Caki2 (cell line): ENCODE measurements at places on chromosomes 4 and X.
A peak's percentile ranks its signal among the peaks of the same experiment; 100 is the strongest.

- no peak for DNase-seq
Observed at GRCh38 chr4:137370206-137370633, 162.1 kb downstream of the PCDH18 start.

GRCh38 chrX:136627409-136627808 lies 20.5 kb upstream of the CD40LG start:
- no peak for DNase-seq

DNA sequence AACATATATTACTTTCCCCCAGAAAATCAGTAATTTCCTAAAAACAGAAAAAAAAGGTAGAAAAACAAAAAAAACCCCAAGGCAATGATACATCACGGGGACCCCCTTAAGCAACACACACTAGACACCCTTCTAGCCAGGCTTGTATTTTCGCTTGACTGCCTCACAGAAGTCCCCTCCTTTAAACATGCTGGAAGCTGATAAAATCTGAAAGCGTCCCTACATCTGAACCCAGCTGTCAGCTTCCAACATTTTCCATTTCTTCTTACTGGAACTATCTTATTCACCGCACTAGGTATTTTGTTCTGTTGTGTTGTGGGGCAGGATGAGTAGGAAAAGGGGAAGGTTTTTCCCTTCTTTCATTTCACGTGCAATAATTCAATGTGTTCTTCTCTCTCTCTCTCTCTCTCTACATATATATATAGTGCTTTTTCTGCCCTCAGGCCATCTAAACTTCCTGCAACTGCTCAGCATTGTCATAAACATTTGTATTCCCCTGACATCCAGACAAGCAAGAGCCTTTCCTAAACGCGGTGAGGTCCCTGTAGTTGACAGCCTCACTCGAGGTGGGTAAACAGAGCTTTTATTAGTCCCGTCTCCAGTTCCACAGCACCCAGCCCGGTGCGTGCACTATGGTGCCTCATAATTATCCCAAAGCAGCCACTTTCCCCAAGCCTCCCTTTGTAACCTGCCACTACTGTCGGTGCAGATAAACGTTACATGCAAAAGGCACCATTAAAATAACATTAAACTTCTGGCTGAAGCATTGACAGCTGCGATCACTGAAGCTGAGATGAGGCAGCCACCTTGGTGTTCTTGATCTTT lies 82.5 kb downstream of the GATB start:
- no peak for DNase-seq

DNA sequence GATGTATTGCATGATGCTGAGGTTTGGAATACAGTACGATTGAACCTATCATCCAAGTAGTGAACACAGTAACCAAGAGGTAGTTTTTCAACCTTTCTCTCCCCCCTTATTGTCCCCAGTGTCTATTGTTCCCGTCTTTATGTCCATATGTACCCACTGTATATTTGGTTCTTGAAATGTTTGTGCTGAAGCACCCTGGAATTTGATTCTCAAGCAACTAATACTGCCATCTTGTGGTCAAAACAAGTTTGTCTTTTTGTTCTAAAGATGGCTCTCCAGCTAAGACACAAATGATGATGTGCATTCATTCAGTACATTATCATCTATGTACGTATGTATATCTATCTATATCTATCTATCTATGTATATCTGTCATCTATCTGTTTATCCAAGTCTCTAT lies 33.5 kb upstream of the DCX start:
- DNase-seq: peak; percentile 12

DNA sequence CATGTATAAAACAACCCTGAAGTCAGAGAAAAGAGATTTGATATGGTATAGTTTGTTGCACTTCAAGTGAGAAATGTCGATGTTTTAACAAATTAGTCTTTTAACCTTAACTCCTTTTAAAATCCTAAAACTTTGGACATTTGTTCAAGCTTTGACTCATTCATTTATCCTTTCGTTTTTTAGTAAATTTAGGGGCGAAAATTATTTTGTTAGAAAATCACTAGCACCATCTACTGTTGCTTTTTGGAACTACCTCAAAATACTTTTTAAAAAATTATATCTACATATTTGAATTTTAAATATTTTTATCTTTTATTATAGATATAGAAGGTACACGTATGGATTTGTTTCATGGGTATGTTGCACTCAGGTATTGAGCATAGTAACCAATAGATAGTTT lies 165.1 kb upstream of the POF1B start:
- DNase-seq: no peak

DNA sequence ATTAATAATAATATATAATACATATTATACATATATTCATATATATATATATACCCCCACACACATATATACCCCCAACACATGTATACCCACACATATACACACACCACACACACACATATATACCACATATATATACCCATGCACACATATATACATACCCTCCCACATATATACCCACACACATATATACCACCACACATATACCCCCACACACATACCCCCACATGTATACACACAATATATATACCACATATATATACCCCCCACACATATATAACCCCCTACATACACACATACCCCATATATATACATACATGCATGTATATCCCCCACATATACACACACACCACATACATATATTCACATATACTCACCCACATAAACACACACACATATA lies 52.0 kb downstream of the NSG1 start:
- DNase-seq: no peak

DNA sequence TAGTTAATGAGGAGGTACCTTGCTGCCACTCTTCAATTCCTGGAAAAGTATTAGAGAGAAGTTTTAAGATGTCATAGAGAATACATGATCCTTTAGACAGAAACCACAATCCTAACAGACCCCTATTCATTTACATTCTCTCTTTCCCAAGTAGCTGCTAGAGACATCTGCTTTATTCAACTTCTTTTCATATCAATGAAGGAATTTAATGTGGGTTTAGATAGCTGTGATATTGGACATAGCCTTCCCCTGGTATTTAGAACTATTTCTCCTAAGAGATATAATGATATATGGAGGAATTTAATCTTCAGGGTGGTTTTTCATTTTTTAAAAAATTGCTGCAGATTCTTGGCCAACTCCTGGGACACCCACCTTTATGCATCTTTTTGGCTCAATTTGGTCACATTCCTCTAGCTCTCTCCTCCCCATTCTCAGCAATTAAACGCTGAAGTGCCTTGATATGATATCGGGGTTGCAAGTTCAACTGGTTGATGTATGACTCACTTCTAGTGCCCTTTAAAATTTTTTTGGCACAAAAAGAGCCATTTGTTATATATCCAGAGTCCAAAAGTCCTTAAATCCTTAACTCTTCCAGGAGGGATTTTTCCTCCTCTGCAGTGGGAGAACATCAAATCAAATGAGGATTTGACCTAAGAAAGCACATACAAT lies 57.6 kb downstream of the DOCK11 start:
- DNase-seq: no peak

GRCh38 chrX:48854898-48855297 lies 19.5 kb upstream of the PCSK1N start:
- DNase-seq: peak; percentile 29

DNA sequence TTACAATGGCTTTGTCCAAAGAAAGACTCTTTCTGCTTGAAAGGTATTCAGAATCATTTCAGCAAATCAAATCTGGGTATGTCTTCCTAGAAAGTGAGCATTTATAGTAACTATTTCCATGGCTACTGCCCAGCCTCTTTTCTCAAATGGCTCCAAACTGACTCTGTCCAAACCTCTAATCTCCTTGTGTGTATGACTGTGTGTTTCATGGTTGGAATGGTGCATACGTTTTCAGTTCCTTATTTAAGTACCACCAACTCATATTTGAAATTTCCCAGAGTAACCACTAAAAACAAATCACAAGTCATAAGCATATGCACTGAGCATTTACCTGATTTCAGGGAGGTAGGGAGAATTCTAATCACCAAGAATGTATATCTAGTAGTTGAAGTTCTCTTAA lies 106.0 kb downstream of the TMEM144 start:
- no peak for DNase-seq

GRCh38 chrX:48827654-48827968 lies 1.3 kb downstream of the ERAS start:
- DNase-seq: no peak

- peak; percentile 48 for DNase-seq
Observed at GRCh38 chr4:123452616-123453015, 56.0 kb downstream of the SPRY1 start.

DNA sequence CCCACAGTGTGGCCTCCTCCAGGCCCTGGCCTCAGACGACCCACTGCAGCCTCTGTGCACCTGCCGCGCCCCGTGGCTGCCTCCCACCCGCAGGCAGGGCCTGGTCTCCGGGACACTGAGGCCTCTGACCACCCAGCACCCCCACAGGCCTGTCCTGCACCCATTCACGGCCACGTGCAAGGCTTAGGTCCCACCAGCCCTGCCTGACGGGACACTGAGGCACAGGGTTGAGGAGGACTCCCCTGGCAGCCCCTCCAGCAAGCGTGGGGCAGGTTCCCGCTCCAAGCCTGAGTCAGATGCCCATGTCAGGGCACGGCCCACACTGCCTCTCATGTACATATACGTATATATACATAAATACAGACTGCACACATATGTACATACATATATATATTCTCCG lies 23.5 kb downstream of the NELFA start:
- no peak for DNase-seq

DNA sequence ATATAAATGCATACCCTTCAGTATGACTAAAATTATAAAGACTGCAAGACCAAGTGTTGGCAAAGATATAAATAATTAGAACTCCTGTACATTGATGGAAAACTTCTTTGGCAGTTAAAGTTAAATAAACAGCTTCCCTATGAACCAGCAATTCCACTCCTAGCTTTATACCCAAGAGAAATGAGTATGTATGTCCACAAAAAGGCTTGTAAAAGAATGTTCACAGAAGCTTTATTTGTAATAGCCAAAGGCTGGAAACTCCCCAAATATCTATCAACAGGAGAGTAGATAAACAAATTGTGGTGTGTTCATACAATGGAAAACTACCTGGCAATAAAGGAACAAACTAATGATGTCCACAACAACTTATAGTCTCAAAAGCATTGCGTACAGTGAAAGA lies 184.8 kb downstream of the AMELX start:
- no peak for DNase-seq

DNA sequence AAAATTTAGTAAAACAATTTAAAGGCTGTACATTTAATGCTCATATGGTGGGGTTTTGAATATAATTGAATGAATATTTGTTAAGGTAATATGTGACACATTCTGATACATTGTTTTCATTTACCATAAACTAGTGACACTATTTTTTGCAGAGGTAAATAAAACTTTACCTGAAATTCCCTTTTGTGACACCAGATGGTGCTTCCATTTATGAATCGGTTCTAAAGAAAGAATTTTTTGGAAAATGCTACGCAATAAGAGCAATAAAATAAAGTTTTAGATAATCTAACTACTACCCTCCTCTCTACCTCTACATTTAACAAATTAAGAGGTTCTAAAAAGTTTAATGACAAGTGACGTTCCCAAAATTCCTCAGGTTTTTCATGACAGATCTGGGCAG lies 448.9 kb downstream of the MAGEB5 start:
- no peak for DNase-seq

- DNase-seq: peak; percentile 10
Observed at GRCh38 chr4:100016191-100016590, 66.1 kb upstream of the H2AZ1 start.

DNA sequence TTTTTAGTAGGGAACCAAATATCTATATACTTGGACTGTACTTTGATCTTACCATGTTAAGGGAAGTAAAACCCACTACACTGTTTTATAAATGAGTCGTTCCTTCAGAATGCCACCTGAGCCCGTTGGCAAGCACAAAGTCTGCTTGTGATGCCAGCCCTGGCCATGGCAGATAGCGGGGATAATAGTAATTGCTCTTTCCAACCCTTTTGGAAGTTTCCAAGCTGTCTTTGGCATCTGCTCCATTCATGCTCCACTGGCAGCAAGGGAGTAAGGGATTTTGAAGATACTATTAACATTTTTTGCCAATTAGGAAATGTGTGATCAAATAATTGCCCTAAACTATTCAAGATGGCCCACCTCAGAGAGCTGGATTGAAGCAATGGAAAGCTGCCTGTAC lies 689.2 kb upstream of the SLIT2 start:
- no peak for DNase-seq

GRCh38 chr4:81214881-81215868 lies at the start of gene PRKG2:
PRKG2 (minus strand) TSS chr4:81215222; CDS start chr4:81205047, 10,175 bp downstream.
- DNase-seq: no peak

DNA sequence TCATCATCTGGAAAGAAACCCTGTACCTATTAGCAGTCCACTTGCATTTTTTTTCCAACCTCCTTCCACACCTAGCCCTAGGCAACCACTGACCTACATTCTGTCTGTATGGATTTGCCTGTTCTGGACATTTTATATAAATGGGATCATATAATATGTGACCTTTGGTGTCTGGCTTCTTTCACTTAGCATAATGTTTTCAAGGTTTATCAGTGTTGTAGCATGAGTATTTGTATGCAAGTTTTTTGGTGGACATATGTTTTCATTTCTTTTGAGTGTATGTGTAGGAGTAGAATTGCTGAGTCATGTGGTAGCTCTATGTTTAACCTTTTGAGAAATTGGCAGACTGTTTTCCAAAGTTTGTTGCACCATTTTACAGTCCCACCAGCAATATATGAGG lies 198.6 kb downstream of the CEP135 start:
- no peak for DNase-seq

DNA sequence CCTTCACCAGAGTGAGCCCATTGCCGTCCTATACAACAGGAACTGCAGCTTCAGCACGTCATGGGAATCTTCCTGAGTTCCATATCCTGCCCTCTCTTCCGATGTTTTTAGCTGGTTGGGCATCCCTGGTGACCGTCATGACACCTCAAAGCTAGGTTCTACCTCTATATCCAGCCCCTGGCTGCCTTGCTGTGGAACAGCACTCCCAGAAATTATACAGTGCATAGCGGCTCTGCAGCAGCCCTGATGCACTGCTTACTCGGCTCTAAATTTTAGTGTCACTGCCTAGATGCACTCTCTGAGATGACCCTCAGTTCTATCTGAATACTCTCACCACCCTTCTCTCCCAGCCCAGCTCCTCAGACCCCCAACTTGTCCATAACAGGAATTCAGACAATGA lies 44.3 kb downstream of the ARHGEF38 start:
- no peak for DNase-seq

DNA sequence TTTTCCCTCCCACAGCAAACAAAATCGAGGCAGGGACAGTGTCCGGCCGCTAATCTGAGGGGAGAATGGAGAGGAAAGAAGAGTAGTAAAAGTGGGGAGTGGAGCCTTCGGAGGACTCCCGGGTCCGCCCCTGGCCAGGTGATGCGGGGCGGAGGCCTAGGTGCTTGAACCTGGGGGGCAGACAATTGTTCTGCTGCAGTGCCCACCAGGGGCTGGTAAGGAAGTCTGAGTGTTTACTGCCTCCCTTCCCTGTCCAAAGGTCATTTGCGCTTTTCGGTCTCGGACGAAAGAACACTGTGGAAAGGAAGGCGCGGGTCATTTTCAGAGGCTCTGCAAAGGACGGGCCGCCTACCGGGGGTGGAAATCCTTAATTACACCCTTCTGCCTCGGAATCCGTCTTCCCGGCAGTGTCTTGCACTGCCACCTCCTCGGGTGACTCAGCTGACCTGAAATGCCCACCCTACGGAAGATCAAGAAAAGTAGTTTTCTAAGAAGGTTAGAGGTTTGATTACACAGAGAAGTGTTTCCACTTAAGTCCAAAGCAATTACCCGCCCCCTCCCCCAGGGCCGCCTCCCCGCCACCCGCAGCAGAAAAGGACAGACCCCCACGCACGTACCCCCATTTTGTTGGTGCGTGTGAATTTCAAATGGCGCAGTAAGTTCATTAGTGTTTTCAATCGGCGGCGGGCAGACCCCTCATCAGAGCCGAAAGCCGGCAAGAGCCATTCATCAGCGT lies 99.9 kb upstream of the TENM3 start:
- peak; percentile 51 for DNase-seq

GRCh38 chrX:129714581-129714980 lies 24.2 kb upstream of the XPNPEP2 start:
- no peak for DNase-seq

- no peak for DNase-seq
Observed at GRCh38 chr4:137528673-137529072, 3.6 kb downstream of the PCDH18 start.
